ENCODE measurements at places on chromosomes 2 and 18.

DNA sequence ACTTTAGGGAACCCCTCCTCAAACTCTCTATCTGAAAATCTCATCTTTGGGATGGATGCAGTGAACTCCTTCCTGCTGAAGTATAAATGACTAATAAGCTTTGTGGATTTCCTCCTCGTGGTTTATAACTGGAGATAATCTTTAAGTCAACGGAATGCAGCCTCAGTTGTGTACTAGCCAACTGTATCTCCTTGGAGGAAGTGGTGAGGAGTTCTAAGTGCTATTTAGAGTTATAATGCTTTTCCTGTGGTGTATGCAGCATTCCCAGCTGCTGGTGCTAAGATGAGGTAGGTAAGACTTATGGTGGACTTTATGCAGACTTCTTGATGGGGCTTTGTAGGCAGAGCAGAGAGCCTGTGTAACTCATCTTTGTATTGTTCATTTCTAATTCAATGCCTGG, 90.9 kb downstream of the LYPD6B start:
- H3K4me1 ChIP-seq: no peaks in the 10 kb centered on the region
- no peaks in the 10 kb centered on the region for H3K36me3 ChIP-seq
- no peak for DNase-seq
- H3K27ac ChIP-seq: no peak overlapping the region

DNA sequence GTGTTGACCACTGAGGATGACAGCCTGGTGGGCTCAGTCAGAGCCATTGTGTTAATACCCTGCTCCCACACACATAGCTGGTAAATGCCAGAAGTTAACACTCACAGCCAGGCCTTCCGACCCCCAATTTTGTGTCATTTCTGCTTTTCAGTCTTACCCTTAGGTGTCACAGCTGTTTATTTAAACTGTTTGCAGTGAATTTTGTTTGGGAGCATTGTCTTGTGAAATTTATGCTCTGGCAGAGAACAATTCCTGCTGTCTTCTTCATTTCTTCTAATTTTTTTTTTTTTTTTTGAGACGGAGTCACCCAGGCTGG, 8.2 kb downstream of the LPIN1 start:
- H3K27ac ChIP-seq: peak overlapping the region; percentile 98
- H3K36me3 ChIP-seq: peaks cover 22% of the 10 kb centered on the region

DNA sequence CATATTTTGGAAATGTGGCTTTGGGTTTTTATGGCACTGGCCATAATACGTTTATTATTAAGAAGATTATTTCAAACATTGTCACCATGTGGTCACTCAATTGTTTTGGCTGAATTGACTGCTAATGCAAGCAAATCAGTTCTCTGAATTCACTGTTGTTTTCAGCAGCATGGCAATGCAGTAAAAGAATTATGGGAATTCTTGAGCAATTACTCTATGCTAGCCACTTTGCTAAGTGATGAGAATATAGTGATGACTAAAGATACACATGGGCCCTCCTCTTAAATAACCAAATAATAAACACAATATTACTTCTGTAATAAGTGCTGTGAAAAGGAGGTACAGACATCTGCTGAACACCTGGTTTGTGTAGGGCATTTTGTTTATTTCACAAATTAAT, 58.0 kb upstream of the FANCL start:
- H3K36me3 ChIP-seq: no peaks in the 10 kb centered on the region
- H3K4me3 ChIP-seq: no peak overlapping the region
- no peak overlapping the region for H3K27ac ChIP-seq
- no peak for DNase-seq
- no peaks in the 10 kb centered on the region for H3K4me1 ChIP-seq

DNA sequence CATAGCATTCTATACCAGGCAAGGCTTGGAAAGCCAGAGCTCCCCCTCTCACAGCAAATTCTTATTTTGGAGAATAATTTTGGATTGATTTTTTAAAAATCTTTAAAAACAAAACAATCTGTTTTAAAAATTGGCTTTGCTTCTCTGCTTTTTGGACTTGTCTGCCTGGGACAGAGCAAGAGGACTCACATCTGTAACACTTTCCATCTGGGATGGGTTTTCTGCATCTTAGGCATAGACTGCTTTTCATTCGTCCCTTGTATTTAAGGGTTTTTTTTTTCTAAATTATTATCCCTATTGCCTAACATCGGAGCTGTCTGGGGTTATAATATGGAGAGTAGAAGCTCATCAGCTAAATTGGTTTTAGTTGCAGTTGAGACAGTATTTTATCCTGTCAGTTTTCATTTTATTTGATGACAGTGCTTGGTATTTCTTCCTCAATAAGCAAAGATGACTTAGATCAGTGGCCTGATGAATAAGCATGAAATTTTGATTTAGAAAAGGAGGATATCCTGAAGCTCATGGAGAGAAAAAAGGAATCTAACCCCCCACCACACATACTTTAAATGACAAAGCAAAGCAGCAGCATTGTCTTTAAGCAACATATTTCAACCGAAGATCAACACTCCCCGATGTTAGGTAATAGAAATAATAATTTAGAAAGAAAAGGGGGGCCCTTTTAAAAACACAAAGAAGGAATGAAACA, 2.3 kb upstream of the FZD7 start:
- no peak overlapping the region for H3K4me3 ChIP-seq
- DNase-seq: no peak
- H3K36me3 ChIP-seq: no peaks in the 10 kb centered on the region
- no peak overlapping the region for H3K27ac ChIP-seq
- peaks cover 19% of the 10 kb centered on the region for H3K27me3 ChIP-seq
- peaks cover 13% of the 10 kb centered on the region for H3K4me1 ChIP-seq

DNA sequence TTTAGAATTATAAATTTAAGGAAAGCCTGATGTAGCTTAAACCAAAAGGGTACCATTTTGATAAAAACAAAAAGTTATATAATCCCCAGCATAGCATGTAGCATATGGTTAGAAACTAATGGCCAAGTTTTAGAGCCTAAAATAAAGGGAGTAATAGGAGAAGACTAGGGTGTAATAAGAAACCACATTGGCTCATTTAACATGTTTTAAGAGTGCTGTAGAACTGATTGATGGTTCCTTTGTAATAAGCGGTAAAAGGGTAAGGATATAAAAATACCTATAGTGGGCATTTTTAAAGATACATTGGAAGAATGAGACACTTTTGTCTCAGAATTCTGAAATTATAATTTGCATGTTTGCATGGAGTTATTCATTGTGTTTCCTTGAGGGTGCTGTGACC, 1.9 kb downstream of the PSMA8 start:
- no peaks in the 10 kb centered on the region for H3K27me3 ChIP-seq
- no peaks in the 10 kb centered on the region for H3K4me1 ChIP-seq
- no peak for DNase-seq
- H3K27ac ChIP-seq: no peak overlapping the region
- no peak overlapping the region for H3K4me3 ChIP-seq

DNA sequence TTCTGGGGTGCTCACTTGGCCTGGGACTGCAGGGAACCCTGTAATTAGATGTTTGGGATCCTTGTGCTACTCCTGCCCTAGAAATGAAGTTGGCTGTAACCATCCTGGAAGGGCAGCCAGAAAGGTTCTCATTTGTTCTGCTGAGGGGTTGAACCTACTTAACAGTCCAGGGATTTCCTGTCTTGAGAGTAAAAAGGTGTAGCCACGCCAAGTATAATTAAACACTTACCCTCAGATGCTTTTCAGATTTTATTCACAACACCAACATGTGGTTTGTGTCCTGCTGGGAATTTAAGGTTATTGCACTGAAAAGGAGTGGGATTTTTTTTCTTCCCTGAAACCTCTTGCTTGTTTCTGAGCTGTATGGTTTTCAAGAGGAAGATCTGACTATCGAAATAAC, 222.4 kb upstream of the APCDD1 start:
- H3K4me1 ChIP-seq: no peaks in the 10 kb centered on the region
- H3K27me3 ChIP-seq: no peaks in the 10 kb centered on the region
- no peak for DNase-seq
- no peak overlapping the region for H3K27ac ChIP-seq
- no peak overlapping the region for H3K4me3 ChIP-seq

DNA sequence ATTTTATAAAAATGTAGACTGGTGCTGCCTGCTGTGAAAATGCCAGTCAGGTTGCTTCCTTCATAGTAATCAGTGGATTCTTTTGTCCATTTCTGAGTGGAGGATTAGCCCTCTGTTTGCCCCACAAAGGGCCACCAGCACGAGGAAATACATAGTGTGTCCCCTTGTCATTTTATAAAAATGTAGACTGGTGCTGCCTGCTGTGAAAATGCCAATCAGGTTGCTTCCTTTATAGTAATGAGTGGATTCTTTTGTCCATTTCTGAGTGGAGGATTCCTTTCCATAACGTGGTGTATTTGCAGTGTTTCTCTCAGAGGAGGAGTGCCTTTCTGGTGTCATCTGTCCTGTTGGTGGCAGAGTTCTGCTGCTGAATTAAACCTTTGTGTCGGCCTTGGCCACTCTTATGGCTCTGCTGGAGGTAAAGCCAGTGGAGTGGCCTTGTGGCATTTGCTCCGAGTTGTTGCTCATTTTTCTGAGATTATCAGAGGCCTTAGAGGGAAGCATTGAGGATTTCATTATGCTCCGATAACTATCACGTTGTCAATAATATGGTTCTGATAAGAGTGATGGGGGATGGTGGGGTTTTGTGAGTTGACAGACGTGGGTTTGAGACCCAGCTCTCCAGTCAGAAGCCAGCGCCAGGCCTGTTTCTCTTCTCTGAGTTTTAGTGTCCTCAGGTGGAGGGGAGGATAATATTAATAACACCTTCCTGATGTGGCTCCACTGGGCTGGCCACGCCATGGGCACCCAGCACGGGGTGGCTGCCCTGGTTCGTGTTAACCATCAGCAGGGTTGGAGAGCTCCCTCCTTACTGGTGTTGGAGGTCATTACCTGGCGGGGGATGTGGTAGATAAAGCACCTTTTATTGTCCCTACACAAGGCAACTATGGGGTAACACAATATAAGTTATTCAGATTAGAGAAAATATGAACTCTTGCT, 96.6 kb downstream of the NEDD4L start:
- H3K4me1 ChIP-seq: peaks cover 1% of the 10 kb centered on the region
- H3K36me3 ChIP-seq: no peaks in the 10 kb centered on the region
- H3K4me3 ChIP-seq: no peak overlapping the region
- DNase-seq: no peak

DNA sequence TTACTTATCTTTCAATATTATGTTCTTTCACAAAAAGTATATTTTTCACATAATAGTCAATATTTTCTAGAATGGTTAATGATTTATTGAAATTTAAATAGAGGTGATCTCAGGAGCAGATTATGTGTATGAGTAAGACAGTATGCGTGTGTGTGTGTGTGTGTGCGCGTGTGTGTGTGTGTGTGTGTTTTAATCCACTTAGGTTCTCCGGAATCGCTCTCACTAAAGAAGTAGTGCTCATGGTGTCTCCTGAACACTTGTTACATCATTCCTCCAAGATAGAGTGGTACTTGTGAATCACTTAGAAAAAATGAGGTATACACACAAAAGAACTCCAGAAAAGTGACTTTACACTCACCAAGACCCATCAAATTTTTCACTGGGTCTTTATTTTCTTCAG, 91.0 kb upstream of the KCNH7 start:
- H3K27me3 ChIP-seq: no peaks in the 10 kb centered on the region
- no peak for DNase-seq
- no peak overlapping the region for H3K27ac ChIP-seq
- H3K4me1 ChIP-seq: no peaks in the 10 kb centered on the region
- H3K36me3 ChIP-seq: no peaks in the 10 kb centered on the region

- H3K27me3 ChIP-seq: peaks cover 5% of the 10 kb centered on the region
- DNase-seq: no peak
- no peak overlapping the region for H3K4me3 ChIP-seq
- H3K36me3 ChIP-seq: no peaks in the 10 kb centered on the region
Observed at GRCh38 chr18:78528411-78529258, 451.0 kb upstream of the SALL3 start.

- no peaks in the 10 kb centered on the region for H3K4me1 ChIP-seq
- no peak overlapping the region for H3K4me3 ChIP-seq
- DNase-seq: no peak
- H3K36me3 ChIP-seq: no peaks in the 10 kb centered on the region
- no peak overlapping the region for H3K27ac ChIP-seq
Observed at GRCh38 chr2:155574941-155575340, 757.6 kb downstream of the NR4A2 start.

GRCh38 chr18:32301976-32302743, 112.3 kb downstream of the MEP1B start:
- no peak overlapping the region for H3K27ac ChIP-seq
- peaks cover 2% of the 10 kb centered on the region for H3K4me1 ChIP-seq

DNA sequence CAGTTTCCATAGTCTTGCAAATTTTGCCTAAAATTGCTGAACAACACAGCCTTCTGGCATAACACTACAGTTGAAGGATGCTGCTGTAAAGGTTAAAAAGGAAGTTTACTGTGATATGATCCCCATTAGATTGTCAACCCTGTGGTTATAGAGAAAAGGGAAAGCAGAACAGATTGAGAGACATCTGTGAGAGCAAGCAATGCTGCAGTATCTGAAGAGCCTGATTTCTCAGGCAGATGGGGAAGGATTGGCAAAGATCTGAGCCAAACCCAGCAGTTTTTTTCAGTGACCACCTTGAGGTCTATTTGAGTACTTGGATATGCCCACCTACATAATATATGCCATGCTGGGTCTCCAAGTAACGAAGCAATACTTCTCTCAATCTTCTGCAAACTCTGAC, 8.5 kb upstream of the ST8SIA3 start:
- DNase-seq: no peak
- no peaks in the 10 kb centered on the region for H3K36me3 ChIP-seq
- peaks cover 15% of the 10 kb centered on the region for H3K27me3 ChIP-seq
- no peak overlapping the region for H3K4me3 ChIP-seq

GRCh38 chr2:101967826-101968513, 23.8 kb upstream of the IL1R2 start:
- no peak for DNase-seq
- H3K27me3 ChIP-seq: peaks cover 2% of the 10 kb centered on the region
- H3K4me3 ChIP-seq: no peak overlapping the region
- H3K27ac ChIP-seq: no peak overlapping the region

GRCh38 chr2:45000341-45000901, 8.8 kb downstream of the SIX2 start:
- H3K4me1 ChIP-seq: peaks cover 17% of the 10 kb centered on the region
- no peak overlapping the region for H3K27ac ChIP-seq
- no peak overlapping the region for H3K4me3 ChIP-seq
- DNase-seq: no peak
- peaks cover 72% of the 10 kb centered on the region for H3K27me3 ChIP-seq

DNA sequence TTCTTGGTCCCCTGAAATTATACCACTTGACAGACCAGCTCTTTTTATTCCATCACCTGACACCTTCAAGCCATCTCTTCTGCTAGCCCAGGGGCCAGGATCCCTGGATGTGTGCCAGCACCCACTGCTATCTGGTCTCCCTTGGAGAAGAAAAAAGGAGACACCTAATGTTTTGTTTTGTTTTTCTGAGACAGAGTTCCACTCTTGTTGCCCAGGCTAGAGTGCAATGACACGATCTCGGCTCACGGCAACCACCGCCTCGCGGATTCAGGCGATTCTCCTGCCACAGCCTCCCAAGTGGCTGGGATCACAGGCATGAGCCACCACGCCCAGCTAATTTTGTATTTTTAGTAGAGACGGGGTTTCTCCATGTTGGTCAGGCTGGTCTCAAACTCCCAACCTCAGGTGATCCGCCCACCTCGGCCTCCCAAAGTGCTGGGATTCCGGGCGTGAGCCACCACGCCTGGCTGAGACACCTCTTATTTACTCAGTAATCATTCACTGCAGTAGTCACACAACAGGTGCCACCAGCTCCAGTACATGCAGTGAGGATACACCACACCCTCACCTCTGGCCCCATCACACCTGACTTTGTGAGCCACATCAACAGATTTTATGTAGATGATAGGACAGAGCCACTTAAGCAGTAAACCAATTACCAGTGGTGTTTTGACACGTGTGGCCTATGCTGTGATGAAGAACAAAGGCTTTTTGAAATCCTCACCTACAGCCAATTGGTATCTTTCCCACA, 42.8 kb upstream of the PCBP1 start:
- H3K27ac ChIP-seq: peak overlapping the region; percentile 61
- H3K36me3 ChIP-seq: peaks cover 11% of the 10 kb centered on the region
- peaks cover 20% of the 10 kb centered on the region for H3K4me1 ChIP-seq
- no peak for DNase-seq

Measured in activated CD4-positive, alpha-beta T cell treated with anti-CD3 and anti-CD28 coated beads for 36 hours (primary cell).